ENCODE measurements at places on chromosomes 6 and 20.

DNA sequence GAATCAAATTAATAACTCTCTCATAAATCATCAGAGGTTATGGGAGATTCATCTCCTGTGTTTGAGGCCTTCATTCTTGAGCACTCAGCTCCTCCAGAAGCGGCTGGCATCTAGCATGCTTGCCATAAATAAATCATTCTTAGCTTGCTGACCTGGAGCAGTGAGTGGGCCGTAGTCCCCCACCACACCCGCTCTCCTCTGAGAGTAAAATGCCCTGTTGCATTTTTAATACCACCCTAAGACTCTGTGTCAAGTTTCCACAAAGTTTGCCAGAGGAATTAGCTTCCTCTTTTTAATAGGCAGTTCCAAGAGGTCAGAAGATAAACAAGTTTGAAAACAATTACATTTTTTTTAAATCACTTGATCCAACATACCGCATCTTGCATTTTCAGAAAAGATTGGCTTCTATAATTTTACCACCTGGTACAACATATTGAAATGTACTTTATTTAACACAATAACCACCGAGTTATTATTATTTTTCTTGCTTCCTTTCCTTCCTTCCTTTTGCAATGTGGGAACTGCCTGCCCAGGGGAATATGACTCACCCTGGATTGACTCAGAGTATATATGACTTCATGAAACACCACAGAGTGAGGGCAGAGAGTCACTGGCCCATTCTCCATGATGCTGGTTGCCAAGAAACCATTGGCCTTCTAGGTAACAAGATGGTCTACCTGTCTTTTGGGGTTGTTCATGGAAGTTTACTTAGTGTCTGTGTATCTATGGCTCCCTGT, 29.4 kb upstream of the CLIC5 start:
- no peak for DNase-seq

DNA sequence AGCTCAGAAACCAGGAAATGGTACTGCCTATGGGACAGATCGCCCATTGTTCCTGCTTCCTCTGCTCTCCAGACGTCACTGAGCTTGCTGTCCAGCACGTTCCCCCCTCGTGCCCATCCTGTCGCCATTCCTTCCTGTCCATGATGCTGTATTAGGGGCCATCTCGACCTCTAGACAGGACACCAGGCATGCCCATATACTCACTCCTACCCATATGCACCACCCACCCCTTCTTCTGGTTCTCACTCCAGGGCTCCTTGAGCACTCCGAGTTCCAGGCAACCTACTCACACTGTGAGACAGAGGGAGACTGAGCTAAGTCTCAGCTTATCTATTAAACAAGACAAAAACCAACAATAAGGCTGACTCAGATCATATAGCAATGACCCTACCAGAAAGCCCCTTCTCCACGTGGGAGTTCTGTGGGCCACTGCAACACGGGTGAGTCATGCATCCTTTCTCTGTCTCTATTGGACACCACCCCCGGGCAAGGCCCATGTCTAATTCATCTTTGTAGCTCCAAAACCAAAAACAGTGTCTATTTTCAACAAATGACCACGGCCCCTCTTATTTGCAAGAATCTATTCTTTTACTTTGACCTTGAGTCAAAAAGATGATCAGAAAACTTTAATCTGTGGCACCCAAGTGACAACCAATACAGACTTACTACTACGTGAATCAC, 65.7 kb downstream of the PSMG4 start:
- no peak for DNase-seq

DNA sequence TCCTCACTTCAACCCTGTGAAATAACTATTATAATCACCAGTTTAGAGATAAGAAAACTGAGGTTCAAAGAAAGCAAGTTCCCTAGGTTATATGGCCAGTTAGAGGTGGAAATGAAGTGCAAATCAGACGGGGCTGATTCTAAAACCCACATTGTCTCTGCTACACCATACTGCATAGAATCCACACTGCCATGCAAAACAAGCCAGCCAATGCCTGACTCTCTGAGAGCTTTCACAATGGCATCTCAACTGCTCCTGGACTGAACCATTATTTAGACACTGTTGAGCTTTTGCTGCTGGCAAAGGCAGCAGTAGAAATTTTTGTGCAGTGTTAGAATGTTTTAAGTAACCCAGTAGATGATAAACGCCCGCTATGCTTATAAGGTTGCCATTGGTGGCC, 195.2 kb upstream of the CNR1 start:
- no peak for DNase-seq

DNA sequence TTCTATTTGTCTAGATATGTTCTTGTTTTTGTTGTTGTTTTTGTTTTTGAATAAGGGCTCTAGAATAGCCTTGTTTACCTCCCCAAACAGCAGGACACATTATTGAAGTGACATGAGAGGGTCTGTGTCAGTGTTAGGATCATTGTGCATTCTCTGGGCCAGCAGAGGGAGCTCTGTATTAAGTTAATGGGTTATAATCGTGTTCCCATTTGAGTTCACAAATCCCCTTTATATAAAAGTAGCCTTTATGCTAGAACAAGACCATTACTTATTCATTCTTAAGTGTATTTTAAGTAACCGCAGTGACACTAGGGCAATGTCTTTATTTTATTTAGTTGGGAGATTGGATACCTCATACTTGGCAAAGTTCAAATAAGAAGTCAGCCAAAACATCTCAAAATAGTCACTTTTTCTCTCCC, 44.8 kb downstream of the STK4 start:
- DNase-seq = peak; percentile 25

GRCh38 chr6:158026054-158026900, 44.6 kb downstream of the SYNJ2 start:
- DNase-seq = peak; percentile 86

DNA sequence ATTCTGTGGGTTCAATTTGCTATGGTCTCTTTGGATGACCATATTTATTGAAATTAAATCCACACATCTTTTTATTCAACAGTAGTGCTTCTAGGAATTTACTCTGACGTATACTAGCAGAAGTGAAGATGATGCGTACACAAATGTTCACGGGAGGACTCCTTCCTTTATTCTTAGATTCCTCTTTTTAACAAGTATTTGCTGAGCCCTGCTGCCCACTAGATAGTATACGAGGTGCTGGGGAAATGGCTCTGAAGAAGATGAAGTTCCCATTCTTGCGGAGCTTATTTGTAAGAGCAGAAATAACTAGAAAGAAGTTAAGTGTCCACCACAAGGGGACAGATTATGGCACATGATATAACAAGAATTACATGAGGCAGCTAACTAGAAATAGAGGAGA, 145.2 kb downstream of the DOK5 start:
- DNase-seq = no peak

DNA sequence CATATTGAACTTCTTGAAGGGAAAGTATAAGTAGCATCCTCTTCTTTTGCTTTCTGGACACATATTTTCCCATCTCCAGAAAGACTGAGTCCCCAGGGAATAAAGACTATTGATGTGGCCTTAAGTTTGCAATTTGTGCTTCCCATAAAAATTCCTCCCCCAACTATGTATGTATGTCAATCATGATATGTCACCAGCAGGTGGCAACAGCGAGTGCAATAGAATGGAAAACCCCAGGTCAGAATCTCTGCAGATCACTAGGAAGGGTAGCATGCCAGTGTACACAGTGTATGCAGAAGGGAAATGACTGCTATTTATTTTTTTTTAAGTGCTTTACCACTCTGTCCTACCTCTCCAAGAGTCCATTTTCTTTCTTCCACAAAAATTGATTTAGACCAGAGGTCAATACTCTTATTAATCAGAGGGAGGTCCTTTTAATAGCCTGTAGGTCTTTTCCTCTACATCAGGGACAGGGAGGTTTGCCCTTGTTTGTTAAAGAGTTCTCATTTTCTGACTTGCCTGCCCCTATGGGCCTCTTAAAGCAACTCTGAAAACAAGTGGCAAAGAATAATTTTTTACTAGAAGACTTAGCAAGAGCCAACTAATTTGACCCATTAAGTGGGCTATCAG, 61.4 kb downstream of the BMP2 start:
- peak; percentile 64 for DNase-seq

DNA sequence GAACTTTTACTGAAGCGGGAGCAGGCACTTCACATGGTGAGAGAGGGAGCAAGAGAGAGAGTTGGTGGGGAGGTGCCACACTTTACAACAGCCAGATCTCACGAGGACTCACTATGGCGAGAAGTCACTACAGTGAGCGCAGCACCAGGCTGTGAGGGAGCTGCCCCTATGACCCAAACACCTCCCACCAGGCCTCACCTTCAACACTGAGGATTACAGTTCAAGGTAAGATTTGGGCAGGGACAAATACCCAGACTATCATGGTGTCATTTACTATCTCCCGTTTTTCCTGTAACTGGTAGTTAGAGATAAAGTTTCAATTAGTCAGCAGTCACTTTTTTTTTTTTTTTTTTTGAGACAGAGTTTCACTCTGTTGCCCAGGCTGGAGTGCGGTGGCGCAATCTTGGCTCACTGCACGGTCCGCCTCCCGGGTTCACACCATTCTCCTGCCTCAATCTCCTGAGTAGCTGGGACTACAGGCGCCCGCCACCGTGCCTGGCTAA, 7.8 kb downstream of the RBCK1 start:
- DNase-seq = no peak

DNA sequence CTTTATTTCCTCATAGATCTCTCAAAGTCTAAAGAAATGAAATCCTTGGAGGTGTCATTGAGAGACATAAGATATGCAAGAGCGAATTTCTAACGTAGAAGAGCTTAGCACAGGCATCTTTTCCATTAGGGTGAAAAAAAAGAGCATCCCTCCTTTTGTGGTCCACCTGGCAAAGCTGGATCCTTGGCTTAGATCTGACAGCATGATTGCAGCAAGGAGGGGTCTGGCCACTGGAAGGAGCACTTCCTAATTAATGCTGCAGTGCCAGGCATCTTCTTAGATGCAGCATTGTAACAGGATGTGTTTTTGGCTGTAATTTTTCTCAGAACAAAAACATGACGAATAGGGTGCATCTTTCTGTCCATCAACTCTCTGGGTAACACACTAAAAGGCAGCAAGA, 60.1 kb upstream of the TFAP2D start:
- no peak for DNase-seq

Data from NCI-H1436 (cell line).